ENCODE measurements at places on chromosomes 11 and 22. TPM values are rescaled to one million over a fixed set of nuclear protein-coding genes. Genes with fewer than 3 reads are reported as not detected.

DNA sequence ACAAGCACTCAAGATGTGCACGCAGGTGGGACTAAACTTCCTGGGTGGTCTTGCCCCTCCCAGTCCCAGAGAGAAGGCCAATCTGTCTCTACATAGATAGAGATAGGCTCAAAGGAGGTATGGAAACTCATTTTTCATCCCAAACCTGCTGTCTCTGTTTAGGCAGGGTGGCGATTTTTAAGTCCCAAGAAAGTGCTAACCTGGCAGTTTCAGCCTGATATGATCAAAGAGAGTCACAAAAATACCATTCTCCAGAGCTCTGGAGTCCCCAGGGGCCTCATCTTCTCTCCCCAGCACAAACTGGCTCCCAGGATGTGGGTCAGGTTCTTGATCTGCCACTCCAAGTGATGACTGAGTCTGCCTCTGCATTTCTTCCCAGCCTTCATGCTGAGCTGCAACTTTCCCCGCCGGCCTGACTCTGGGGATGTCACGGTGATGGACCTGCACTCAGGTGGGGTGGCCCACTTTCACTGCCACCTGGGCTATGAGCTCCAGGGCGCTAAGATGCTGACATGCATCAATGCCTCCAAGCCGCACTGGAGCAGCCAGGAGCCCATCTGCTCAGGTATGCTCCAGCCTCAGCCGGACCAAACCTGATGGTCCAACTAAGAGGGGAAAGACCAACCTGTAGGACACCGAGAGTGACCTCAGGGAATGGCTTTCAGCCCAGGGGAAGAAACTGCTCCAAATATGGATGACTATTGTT, 129.5 kb downstream of the SEZ6L start:
- DNase-seq = no peak

MUC5AC gene
- total RNA-seq = not detected

GRCh38 chr11:23490557-23491235, 630.4 kb upstream of the CCDC179 start:
- no peak for DNase-seq

C11orf87 gene
- not detected for total RNA-seq

GRCh38 chr22:46649141-46650077, 29.2 kb downstream of the GRAMD4 start:
- DNase-seq = no peak

- no peak for DNase-seq
These were observed 312.2 kb downstream of the BRD1 start for GRCh38 chr22:49515475-49515874.

MEN1 gene
- total RNA-seq = 27.5 TPM

- no peak for DNase-seq
These were observed 729.8 kb upstream of the ANO3 start for GRCh38 chr11:25602149-25602548.

DNA sequence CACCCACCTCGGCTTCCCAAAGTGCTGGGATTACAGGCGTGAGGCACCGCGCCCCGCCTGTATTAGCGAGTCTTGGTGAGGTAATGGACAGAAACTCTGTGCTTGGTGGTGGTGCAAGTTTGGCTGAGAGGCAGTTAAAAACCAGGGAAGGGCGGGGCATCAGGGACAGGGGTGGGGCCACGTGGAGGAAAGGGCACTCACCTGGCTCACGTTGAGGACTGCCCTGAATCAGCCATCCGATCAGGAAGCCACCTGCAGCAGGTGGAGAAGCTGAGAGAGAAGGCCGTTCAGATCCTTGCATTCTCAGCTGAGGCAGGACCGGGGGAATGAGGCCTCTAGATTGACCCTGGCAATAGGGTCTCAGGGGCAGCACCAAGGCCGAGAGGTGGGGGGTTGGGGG, 12.1 kb upstream of the CHRM1 start:
- no peak for DNase-seq

BATF2 gene
- 0.39 TPM for total RNA-seq

GRCh38 chr22:49956914-49957825, 3.4 kb upstream of the PIM3 start:
- no peak for DNase-seq

PDE3B gene
- 268 TPM for total RNA-seq

DNA sequence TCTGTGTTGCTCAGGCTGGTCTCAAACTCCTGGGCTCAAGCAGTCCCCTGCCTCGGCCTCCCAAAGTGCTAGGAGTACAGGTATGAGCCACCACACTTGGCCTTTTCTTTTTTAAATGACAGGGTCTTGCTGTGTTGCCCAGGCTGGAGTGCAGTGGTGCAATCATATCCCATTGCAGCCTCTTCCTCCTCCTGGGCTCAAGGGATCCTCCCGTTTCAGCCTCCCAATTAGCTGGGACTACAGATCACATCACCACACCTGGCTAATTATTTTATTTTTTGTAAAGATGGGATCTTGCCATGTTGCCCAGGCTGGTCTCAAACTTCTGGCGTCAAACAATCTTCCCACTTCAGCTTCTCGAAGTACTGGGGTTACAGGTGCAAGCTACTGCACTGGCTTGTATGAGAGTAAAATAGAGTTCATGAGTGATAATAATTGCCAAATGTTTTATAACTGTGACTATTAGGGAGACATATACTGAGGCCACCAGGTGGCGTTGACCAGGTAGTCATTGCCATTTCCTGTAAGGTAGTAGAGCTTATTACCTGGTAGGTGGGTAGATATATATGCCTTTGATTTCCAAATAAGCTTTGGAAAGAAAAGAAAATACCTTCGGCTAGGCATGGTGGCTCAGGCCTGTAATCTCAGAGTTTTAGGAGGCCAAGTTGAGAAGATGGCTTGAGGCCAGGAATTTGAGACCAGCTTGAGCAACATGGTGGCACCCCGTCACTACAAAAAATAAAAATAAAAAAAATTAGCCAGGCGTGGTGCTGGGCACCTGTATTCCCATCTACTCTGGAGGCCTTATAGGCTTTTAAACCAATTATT, 5.4 kb downstream of the FDX1 start:
- DNase-seq = no peak

C1QTNF4 gene
- total RNA-seq = 1.0 TPM

TMPRSS6 gene
- 0.32 TPM for total RNA-seq

GRCh38 chr11:112280268-112281126, 19.8 kb upstream of the PLET1 start:
- DNase-seq = peak; percentile 78

APOBEC3H gene
- 0.29 TPM for total RNA-seq

DCHS1 gene
- total RNA-seq = 12.5 TPM

DNA sequence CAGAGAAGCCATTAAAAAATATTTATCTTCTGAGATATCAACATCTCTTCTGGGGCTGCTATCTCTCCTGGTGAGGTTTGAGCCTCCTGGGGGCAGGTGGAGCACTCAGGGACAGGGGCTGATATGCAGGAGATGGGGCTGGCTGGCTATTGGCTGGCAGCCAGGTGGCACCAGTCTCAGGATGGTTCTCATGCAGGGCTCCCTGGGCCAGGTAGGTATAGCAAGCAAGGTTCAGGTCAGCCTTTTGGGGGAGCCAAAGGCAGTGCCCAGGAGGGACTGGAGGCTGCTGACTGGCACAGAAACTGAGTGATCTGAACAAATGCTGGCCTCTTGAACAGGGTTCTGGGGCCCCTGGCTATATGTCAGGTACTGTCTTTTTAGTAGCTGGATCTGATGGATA, 29.7 kb upstream of the EMSY start:
- DNase-seq = no peak

GRCh38 chr11:82080160-82080559, 653.5 kb downstream of the FAM181B start:
- DNase-seq = no peak

DNA sequence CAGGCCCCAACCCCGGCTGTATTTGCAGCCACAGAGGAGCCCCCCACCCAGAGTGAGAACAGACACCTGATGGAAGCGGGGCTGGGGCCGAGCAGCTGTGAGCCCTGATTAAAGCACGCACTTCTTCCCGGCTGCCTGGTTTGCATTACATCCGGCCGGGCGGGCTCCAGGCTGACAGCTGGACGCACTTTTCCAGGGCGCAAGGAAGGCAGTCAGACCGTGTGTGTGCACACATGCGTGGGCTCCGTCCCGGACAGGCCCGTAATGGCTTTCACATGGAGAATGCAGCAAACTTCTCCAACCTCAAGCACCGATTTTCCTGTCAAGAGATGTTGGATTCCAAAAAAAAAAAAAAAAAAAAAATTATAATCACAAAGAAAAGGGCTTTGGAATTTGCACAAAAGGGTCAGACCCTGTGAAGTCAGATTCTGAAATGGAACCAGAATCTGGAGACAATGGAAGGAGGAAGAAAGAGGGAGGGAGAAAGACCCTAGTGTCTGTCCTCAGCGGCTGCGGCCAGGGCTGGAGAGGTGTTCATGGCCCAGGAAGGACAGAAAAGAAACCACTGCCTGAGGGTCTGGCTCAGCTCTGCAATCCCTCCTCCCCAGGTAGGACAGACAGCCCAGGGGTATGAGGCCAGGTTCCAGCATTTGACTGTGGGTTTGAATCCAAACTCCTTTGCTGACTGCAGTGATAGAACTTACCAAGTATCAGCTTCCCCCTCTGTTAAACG, 365.5 kb downstream of the MN1 start:
- no peak for DNase-seq

DNA sequence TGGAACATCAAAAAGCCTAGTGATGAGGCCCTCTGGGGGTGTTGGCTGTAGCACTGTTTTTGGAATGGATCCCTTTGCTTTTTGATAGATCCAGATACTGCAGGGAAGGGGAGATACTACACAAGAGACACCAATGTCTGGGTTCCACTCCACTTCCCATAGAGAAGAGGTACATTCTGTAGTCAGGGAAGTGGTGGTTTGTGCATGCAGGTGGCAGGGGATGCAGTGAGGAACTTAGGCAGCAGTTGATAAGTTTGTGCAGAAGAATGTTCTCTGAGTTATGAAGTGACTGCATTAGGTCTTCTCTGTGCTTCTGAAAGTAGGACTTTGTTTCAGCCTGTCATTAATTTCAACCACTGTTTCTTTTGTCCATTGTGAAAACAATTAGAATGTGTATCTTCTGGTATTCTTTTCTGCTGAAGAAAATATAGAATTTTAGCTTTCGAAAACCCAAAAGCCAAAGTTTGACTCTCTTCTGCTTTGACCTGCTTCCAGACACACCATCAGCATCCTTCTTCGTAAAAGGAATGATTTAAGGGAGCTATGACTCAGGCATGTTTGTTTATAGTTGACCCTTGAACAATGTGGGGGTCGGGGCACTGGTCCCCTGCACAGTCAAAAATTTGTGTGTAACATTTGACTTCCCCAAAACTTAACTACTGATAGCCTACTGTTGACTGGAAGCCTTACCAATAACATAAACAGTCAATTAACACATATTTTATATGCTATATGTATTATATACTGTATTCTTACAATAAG, 25.6 kb downstream of the PANX1 start:
- DNase-seq = no peak

All from naive thymus-derived CD4-positive, alpha-beta T cell (primary cell).